GM12878 (cell line): ENCODE measurements at places on chromosomes 1 and 21. TPM values are rescaled to one million over a fixed set of nuclear protein-coding genes. Genes with fewer than 3 reads are reported as not detected.

GRCh38 chr1:208358651-208359050 lies 114.5 kb upstream of the PLXNA2 start:
- H3K4me3 ChIP-seq: no peak overlapping the region
- no peak for DNase-seq
- no peaks in the 10 kb centered on the region for H3K36me3 ChIP-seq
- no peaks in the 10 kb centered on the region for H3K4me1 ChIP-seq
- H3K27ac ChIP-seq: no peak overlapping the region
- H3K27me3 ChIP-seq: no peaks in the 10 kb centered on the region; the same call in 1 of the 2 replicates

DNA sequence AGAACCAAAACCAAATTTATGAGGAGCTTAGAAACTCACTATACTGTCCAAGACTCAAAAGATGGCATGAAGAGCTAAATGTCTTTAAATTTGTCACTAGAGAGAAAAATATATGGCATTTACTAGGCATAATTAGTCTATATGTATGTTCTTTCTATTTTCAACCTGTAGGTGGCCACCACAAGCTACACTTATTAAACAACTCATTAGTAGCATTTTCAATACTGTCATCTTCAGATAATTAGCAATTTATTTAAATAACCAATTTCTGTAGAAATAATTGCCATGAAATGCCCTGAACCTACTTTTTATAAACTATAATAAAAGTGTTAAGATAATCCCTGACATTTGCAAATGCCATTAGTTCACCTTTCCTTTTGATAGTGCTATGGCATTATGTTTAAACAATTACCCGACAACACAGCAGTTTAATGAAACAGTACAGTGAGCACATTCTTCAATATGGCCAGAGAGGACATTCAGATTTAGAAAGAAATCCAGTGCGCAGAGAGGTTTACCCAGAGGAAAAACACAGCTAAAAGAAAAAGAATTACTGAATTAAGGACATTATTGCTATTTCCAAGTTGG lies 522.5 kb downstream of the PTBP2 start:
- no peaks in the 10 kb centered on the region for H3K36me3 ChIP-seq
- no peak overlapping the region for H3K27ac ChIP-seq
- H3K27me3 ChIP-seq: no peaks in the 10 kb centered on the region

DNA sequence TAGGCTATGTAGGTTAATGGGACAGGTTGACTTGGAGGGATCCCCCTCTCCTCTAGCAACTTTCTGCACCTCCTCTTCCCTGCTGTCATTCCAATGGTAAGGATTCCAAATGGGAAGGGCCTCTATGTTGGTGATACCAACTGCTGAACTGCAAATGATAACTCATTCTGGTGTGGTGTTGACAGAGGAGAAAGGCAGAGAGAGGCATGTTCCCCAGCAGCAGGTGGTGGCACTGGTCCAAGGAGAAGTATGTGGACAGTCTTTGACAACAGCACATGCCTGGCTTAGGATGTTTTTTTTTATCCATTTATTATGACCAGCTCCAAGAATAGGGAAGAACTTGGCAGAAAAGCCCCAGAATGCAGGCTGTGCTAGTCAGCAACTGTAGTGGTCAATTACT lies 19.6 kb upstream of the SPAG17 start:
- H3K36me3 ChIP-seq: no peaks in the 10 kb centered on the region
- no peak for DNase-seq
- H3K4me3 ChIP-seq: no peak overlapping the region
- peaks cover 4% of the 10 kb centered on the region; the same call in 1 of the 2 replicates for H3K4me1 ChIP-seq
- H3K27ac ChIP-seq: no peak overlapping the region

DNA sequence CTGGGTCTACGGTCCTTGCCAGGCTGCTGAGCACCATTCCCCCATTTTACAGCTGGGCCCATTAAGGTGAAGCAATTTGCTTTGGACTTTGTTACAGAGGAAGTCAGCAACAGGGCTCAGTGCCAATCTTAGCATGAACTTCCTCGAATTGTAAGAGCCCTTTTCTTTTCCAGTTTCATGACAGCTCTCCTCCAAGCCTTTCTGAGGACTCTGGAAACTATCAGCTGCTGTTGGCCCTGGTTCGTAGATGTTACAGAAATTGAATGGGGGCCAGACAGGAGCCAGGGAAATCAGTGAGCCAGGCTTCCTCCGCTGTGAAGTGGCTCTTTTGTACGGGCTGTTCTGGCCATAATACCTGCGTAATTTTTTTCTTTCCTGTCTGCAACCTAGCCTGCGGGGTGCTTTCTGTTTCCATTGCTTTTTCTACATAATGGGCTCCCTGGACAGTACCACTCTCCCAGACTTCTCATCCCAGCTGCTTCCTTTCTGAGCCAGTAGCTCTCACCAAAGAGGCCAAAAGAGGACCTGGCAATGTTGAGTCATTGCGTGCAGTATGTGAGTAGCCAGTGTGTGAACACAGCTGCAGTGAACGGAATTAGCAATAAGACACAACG lies 386.3 kb downstream of the DISC1 start:
- no peak overlapping the region for H3K27ac ChIP-seq
- no peaks in the 10 kb centered on the region for H3K36me3 ChIP-seq
- no peak for DNase-seq
- H3K4me1 ChIP-seq: no peaks in the 10 kb centered on the region
- H3K27me3 ChIP-seq: no peaks in the 10 kb centered on the region

GRCh38 chr1:155889566-155889965 lies 21.6 kb downstream of the RIT1 start:
- H3K4me1 ChIP-seq: no peaks in the 10 kb centered on the region
- no peak for DNase-seq
- H3K27me3 ChIP-seq: no peaks in the 10 kb centered on the region
- H3K36me3 ChIP-seq: no peaks in the 10 kb centered on the region

IL19 gene
- not detected in 2 replicates for polyA plus RNA-seq

HTR6 gene
- 0.79 and 2.5 TPM in 2 replicates for polyA plus RNA-seq

UBE2U gene
- polyA plus RNA-seq: not detected in 2 replicates
